ENCODE measurements at places on chromosomes 1 and 21.

GRCh38 chr1:37944086-37944763 is 2.6 kb downstream of the INPP5B start:
- no peak for DNase-seq

GRCh38 chr1:112513112-112513870 is 4.5 kb downstream of the WNT2B start:
- no peak for DNase-seq

GRCh38 chr1:233518344-233518743 is 95.6 kb upstream of the KCNK1 start:
- DNase-seq: no peak

GRCh38 chr1:32919811-32920733 is 18.9 kb upstream of the TMEM54 start:
- no peak for DNase-seq

- DNase-seq: no peak
These were observed 75.4 kb upstream of the VTCN1 start for GRCh38 chr1:117286145-117286544.

- DNase-seq: no peak
These were observed 7.1 kb downstream of the TCP10L start for GRCh38 chr21:32578107-32578691.

GRCh38 chr1:115980998-115981993 is 5.0 kb downstream of the SLC22A15 start:
- no peak for DNase-seq

GRCh38 chr1:89546934-89547562 is 22.4 kb downstream of the LRRC8B start:
- no peak for DNase-seq

GRCh38 chr1:99650773-99651437 is 5.0 kb downstream of the PALMD start:
- DNase-seq: no peak

- no peak for DNase-seq
These were observed 7.1 kb downstream of the CYB561D1 start for GRCh38 chr1:109500941-109501381.

- no peak for DNase-seq
These were observed 29.3 kb downstream of the C1orf141 start for GRCh38 chr1:67105508-67105907.

DNA sequence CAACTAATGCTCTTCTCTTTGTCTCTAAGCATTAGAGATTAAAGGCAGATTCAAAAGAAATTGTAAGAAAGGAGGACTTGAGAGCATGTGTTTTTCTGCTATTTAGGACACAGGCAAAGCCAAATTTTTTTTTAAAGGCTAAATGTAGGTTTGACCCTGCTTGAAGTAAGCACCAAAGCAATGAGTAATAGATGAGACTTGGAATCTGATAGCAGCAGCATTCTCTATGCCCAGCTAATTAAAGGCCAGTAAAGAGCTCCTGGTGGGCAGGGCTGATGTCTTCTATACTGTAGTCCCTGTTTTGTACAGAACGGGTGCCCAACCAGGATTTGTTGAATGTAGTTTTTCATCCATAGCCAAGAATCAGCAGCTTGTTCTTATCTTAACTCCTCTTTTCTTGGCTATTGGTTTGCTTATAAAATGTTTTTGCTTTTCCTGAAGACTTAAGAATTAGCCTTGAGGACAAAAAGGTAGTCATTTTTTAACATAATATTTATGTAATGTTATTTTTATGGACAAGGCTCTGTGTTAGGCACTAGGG is 179.6 kb downstream of the LMO4 start:
- no peak for DNase-seq

DNA sequence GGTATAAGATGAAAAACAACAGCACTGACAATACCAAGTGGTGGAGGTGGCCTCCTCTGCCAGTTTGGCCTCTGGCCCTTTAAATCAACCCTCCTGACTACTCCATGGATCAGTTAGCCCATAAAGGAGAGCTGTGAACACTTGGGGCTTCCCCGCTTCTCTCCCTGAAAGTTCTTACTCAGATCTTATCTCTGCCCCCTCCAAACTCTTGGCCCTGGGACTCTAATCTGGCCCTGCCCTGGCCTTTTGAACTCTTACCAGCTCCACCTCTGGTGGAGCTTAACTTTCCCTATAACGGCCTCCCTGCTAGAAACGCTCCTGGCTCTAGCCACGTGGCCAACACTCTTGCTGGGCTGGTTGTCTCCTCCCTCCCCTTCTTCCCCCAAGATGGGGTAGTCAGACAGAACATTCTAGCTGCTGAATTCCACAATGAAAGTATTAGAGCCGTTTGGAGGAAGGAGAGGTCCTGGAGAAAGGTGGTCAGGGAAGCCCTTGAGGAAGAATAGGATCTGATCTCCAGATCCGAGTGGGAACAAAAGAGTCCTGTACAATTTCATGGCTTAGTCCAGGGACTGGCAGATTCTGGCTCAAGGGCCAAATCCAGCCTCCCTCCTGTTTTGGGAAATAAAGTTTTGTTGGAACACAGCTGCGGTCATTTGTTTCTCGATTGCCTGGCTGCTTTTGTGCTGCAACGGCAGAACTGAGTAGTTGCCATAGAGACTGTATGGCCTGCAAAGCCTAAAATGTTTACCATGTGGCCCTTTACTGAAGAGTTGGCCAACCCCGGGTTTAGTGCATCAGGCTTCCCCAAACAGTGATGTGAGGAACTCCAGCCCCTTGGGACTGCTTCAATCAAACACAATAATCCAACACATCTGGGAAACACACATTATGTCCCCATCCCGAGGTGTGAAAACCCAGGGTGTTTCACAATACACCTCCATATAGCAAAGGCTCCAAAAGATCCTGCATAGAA is 9.5 kb upstream of the PIGR start:
- DNase-seq: no peak

Measured in GM06990 (cell line).